ENCODE measurements at places on chromosomes 6 and 20.

GRCh38 chr20:22861990-22862389, 173.1 kb upstream of the SSTR4 start:
- DNase-seq, result no peak

DNA sequence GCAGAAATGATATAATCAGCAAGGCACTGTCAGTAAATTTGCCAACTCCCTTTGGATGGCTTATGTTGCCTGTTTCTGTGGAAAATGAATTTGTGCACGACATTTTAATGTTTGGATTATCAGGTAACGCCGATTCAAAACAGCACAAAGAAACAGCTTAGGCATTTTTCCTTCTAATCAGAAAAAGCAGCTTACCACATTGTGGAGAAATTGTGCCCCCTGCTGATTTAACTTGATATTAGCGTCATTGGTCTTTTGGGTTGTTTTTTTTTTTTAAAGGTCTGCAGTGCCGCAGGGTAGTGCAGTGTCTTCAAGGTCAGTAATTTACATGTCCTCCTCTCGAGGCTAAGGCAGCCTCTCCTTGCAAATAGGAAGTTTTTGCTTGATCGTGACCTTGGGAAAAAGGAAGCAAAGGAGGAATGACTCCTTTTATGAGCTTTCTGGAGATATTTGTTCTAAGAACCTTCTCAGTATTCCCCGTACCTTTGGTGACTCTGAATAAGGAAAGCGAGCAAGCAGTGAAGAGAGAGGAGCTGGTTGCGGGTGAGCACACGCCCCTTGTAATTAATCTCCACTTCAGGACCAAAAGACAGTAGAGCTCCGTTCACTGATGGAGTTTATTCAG, 79.1 kb downstream of the ELOVL4 start:
- DNase-seq, result peak; percentile 97

DNA sequence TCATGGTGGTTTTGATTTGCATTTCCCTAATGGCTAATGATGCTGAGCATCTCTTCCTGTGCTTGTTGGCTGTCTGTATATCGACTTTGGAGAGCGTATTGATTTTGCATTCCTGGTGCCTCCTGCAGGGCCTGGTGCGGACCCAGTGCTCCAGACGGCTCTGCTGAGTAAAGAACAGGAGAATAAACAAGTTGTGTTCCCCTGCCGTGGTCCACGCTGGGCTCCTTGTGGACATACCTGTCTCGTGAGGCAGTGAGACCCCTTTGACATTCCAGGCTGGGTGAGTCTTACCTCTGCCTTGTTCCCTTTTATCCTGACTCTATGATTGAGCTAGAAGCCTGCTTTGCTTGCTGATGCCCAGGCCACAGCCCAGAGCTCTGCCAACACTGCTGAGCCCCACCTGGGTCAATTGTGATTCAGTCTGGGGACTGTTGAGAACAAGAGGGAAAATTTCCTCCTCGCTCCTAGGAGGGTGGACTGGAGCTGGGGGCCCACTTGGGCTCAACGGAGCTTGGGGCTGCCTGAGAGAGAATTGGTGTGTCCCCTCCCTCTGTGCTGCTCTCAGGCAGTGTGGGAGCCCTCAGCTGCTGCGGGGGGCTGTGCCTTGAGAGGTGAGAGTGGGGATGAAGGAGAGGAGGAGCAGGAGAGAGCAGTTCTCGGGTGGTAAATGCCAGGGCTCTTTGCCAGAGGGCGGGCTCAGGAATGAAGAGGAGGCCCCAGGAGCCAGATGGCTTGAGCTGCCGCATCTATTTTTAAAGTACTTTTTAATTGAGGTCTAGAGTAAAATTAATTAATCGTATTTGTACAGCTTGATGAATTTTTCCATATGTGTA, 43.7 kb upstream of the PMEPA1 start:
- peak; percentile 26 for DNase-seq

DNA sequence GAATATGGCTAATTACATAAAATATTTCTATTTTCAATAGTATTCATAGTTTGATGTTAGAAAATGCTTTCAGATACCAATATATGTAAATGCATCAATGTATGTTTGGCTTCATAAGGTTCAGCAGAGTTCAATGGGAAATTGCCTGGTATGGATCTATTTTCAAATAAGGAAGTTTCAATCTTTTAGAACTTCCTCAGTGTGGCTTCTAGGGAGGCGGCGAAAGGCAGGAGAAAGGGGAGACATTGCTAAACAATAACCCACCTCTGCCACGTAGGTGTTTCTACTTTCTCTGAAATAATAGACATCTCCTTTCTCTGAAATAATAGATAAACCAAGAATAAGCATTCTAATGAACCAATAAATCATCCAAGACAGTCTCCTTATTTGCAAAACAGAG, 237.7 kb upstream of the RAB32 start:
- DNase-seq, result no peak

DNA sequence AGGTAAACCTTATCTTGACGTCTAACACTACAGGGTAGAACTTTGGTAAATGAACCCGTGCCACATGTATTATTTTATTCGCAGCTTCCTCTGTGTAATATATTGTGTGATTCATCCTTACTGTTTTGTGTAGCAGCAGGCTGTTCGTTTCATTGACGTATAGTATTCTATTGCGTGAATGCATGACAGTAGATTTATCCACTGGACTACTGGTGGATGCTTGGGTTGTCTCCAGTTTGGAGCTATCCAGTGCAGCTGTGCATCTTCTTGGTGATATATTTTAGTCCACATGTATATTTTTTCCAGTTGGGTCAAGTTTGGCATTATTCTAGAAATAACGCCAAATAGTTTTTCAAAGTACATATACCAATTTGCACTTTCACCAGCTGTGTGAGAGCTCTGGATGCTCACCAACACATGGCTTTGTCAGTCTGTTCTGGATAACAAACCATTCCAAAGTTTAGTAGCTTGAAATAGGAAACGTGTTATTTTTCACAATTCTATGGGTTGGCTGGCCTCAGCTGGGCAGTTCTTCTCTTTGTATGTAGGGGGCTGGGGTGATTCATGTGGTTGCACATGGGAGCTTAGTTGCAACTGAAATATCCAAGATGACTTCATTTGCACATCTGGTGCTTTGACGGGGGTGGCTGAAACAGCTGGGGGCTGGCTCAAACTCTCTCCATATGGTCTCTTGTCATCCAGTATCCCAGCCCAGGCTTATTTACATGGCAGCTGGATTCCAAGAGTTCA, 9.3 kb downstream of the ECT2L start:
- no peak for DNase-seq

DNA sequence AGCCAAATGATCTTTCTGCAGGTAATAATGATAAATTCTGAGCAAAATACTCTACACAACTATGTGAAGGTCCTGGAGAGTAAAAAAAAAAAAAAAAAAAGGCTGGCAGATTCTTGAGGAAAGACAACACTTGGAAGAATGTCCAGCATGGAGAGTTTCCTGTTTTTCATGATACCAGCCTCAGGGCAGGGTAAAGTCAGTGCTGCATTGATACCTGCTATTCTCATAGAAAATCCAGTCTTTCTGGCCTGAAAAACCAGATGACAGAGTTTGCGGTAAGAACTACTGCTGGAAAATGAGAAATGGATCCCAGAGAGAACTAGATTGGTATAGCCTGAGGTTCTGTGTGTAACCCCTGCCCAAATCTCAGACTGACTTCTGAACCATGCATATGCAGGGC, 89.1 kb downstream of the AFG1L start:
- DNase-seq, result no peak

- no peak for DNase-seq
Observed at GRCh38 chr6:12049165-12049564, 37.1 kb downstream of the HIVEP1 start.

- DNase-seq, result no peak
Observed at GRCh38 chr20:9884666-9885065, 45.8 kb upstream of the PAK5 start.

GRCh38 chr20:7770578-7770977, 169.7 kb downstream of the HAO1 start:
- no peak for DNase-seq

DNA sequence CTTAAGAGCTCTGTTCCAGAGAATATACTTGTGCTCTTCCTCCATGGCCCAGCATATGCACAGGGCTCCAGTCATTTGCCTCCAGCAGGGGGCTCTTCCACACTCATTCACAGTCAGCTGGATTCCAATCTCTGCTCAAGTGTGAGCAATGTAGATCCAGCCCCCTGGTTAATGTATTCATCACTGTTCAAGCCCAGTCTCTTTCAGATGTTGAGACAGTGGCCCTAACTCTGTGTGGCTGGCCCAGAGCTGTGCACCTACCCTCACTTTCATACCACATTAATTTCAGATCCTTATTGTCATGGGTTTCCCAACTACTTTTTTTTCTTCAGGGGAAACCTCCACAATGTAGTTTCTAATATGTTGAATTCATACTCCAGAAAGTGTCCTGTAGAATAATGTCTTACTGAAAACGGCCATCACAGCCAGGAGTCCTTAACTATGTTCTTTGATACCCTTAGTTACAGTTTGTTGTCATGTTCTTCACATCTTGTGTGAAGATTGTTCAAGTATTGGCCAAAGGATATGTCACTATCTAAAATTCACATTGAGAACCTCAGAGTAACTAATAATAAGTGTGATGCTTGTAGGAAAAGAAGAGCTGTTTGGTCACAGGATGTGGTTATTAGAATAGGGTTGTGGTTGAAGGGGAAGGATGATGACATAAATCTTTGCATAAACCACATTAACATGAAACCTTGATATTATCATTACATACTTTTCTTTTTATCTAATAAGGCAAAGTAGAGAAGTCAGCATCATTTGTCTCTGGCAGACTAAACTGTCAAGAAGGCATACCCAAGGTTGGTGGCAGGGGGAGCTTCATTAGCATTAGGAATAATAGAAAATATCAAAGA, 14.4 kb upstream of the HLA-DQA1 start:
- no peak for DNase-seq

GRCh38 chr6:79984261-79984660, 20.2 kb upstream of the TTK start:
- DNase-seq, result no peak

DNA sequence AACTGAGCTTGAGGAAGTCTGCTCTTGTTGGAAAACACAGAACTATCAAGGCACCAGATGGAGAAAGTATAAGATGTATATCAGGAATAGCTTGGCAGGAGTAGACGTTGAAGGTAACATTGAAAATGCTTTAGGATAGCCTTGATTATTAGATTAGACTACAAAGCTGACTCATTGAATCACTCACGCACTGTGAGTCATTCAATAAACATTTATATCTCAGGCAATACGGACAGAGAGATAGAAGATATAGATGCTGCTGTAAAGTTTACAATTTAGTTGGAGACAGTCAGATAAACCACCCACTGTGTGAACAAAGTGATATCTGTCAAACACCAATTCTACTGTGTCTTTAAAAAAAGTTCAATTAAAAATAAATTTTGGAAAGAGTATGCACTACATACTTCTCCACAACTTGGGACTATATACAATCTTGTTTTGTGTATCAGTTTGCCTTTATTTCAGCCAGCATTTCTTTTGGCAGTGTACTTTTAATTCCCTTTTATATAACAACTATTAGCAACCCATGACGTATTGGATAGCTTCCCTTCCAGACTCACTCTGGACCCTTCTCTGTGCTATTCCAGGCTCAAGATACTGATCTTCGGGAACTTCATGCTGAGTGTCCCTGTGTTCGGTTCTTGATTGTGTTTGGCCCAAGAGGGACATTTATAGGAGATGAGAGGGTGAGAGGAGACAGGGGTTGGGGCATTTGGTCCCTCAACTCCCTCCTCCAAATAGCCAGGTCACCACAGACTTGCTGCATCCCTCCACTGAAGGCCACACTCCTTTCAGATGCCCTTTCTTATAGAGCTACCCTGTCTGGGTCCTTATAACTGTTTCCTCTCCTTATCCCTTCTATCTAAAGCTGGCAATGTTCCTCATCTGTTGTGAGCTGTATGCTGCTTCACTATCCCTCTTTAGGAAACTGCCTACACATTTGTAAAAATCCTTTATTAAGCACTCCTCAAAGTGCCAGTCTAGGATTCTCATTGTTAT, 176.6 kb upstream of the PTPRK start:
- no peak for DNase-seq

GRCh38 chr6:106820412-106820852, 154.1 kb downstream of the CD24 start:
- no peak for DNase-seq

GRCh38 chr20:49845060-49845459, 32.4 kb downstream of the SLC9A8 start:
- DNase-seq, result no peak

- DNase-seq, result no peak
Observed at GRCh38 chr6:5412663-5413062, 151.3 kb downstream of the FARS2 start.

GRCh38 chr6:154257067-154257466, 99.5 kb downstream of the IPCEF1 start:
- DNase-seq, result no peak

- DNase-seq, result no peak
Observed at GRCh38 chr6:136209496-136209895, 40.6 kb downstream of the MTFR2 start.

DNA sequence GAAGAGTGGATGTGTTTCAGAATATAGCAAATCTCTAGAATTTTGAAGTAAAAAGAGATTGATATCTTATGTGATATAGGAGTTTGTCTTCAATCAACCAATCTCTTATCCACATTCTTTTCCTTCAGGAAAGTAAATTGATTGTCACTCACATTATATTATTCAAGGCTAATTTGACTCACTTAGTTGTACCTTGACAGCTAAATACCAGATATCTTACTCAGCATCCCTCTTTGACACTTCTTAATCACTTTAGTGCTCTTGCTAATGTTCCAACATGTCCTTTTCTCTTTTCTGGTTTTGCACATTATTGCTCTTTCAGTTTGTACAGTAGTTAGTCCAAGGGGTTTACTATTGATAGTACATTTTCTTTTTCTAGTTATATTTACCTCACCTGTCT, 286.9 kb upstream of the PTCHD4 start:
- DNase-seq, result no peak

- peak; percentile 82 for DNase-seq
Observed at GRCh38 chr6:166715065-166715464, 88.0 kb upstream of the RPS6KA2 start.

GRCh38 chr6:402901-403658, 11.5 kb downstream of the IRF4 start:
- no peak for DNase-seq

- DNase-seq, result peak; percentile 88
Observed at GRCh38 chr6:3259491-3259958, 778 bp downstream of the PSMG4 start.

- no peak for DNase-seq
Observed at GRCh38 chr6:30744054-30744805, at the start of gene IER3. Gene IER3, minus strand, starts transcription at chr6:30744547. Its CDS starts 29 bp downstream, at chr6:30744518.

- no peak for DNase-seq
Observed at GRCh38 chr6:1334684-1335083, 22.8 kb downstream of the FOXQ1 start.

GRCh38 chr6:118992186-118992795, 57.3 kb upstream of the MCM9 start:
- DNase-seq, result no peak
